ENCODE measurements at places on chromosomes 12 and 14.

DNA sequence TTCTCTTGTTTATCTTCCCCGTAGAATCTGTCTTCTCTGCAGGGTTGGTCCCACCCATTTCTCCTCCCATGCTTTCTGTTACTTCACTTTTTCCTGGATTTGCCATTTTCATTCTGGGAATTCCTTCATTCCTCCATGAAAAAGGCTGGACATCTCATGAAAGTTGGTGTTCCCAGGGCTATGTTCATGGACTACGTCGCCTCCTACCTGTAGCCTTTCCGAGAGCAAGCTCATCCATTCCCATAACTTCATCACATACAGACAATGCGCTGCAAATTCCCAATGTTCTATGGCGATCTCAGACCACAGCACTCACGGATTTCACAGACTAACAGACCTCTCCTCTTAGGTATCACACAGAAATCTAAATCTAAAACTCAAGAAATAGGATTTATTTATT is 217.1 kb downstream of the EXOC5 start:
- no peak overlapping the region for H3K4me3 ChIP-seq
- H3K27ac ChIP-seq = no peak overlapping the region
- no peaks in the 10 kb centered on the region for H3K36me3 ChIP-seq
- no peak for DNase-seq
- H3K4me1 ChIP-seq = no peaks in the 10 kb centered on the region

DNA sequence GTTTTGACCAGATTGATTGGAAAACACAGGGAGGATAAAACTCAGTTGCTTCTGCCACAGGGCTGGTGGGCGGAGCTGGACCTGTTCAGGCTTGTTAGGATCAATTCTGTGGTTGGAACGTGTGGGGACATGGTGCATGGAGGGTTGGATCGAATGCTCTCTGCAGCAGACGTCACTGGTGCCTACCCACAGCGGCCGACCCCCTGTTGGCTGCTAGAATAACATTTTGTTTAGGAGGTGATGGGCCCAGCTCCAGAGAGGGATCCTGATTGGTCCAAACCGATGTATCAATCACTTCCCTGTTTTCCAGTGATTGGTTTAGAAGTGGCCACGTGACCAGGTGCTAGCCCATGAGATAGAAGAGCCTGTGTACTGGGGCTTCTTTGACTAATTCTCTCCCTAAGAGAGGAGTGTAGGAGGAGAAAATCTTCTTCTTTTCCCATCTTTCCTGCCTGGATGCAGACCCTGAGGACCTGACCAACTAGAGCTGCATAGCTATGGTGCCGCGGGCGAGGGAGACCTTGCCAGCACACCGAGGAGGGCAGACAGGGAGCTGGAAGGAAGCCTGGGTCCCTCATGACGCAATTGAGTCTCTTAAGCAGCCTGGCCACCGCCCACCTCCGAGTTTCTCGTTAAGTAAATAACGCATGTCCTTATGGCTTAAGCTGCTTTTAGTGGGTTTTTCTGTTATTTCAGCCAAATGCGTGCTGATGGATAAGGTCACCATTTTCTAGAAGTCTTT is 163.5 kb downstream of the AACS start:
- peaks cover 13% of the 10 kb centered on the region for H3K27me3 ChIP-seq
- no peak overlapping the region for H3K4me3 ChIP-seq
- no peak overlapping the region for H3K27ac ChIP-seq
- H3K36me3 ChIP-seq = no peaks in the 10 kb centered on the region

DNA sequence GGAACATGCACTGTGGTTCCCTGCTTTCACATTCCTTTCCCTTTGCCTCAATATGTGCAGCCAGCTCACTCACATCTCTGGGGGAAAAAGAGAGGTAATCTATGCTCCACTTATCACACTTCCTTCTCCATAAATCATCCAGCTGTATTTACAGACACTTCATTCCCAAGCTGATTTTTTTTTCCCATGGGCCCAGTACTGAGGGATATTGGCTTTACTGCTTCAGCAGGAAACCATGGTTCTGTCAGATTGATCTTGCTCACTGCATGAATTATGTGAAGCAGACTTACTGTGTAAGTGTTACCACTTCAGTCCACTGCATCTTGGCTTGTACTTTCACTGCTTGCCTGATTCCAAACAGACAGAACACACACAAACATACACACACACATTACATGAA is 555.6 kb downstream of the CCER1 start:
- H3K4me3 ChIP-seq = no peak overlapping the region
- no peaks in the 10 kb centered on the region for H3K36me3 ChIP-seq
- H3K4me1 ChIP-seq = no peaks in the 10 kb centered on the region
- no peak for DNase-seq
- peaks cover 36% of the 10 kb centered on the region for H3K27me3 ChIP-seq

DNA sequence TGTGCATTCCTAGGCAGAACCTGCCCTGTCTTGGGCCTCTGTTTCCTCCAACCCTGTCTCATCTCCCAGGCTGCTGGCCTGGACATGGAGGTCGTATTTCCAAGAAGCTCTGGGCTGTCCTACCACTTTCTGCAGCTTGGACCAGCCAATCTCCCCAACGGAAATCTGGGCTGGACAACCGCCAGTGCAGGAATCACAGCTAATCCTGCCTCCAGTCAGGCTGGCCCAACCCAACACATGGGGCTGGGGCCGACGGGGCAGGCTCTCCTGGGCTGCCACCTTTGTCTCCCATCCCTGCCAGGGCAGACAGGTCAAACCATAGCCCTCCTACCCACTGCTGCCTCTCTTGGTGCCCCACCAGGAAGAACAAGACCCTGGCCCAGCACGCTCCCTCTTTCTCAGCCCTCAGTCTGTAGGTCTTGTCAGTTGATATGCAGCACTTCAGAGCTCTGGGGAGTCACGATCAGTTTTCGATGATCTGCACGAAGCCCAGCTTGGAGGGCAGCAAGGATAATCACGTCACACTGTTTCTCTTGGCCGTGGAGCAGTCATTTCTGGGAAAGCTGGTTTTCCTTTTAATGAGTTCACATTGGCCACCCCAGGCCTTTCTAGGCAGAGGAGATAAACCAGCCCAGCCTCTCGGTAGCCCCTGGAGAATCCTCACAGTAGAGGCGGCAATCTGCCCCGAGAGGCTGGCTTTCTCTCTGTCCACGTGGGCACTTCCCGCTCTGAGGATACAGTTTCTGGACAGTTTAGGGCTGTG is 195.2 kb upstream of the PRMT8 start:
- no peak for DNase-seq
- no peak overlapping the region for H3K27ac ChIP-seq
- H3K4me1 ChIP-seq = peaks cover 7% of the 10 kb centered on the region
- no peaks in the 10 kb centered on the region for H3K27me3 ChIP-seq
- no peaks in the 10 kb centered on the region for H3K36me3 ChIP-seq
- H3K4me3 ChIP-seq = no peak overlapping the region

- peaks cover 12% of the 10 kb centered on the region for H3K4me1 ChIP-seq
- H3K4me3 ChIP-seq = peak overlapping the region; percentile 85
- H3K27me3 ChIP-seq = peaks cover 5% of the 10 kb centered on the region
- H3K36me3 ChIP-seq = no peaks in the 10 kb centered on the region
- H3K27ac ChIP-seq = no peak overlapping the region
Measured at GRCh38 chr12:8913702-8914032, 642 bp upstream of the PHC1 start.

DNA sequence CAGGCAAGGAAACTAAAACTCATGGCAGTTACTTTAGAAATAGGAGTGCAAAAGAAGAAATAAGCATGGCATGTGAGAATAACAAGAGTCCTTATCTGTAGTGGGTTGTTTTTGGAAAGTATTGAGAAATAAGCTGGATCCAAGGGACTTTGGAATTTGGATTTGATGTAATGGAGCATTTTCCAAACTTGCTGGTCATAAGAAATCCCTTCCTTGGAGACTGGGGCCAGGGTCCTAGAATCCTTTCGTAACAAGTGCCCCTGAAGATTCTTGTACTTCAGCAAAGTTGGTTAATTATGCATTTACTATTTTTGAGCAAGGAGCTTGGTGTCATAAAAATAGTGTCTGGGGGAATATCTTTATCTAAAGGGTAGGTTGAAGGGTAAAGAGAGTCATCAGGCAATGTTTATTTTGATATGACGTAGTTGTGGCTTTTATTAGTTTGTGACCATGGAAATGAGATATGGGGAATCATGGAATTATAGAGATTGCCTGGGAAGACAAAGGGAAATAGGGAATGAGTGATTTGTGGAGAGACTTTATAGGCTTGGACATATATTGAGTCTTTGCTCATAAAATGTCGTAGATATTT is 53.9 kb downstream of the WNK1 start:
- no peak for DNase-seq
- no peaks in the 10 kb centered on the region for H3K36me3 ChIP-seq
- no peak overlapping the region for H3K4me3 ChIP-seq

DNA sequence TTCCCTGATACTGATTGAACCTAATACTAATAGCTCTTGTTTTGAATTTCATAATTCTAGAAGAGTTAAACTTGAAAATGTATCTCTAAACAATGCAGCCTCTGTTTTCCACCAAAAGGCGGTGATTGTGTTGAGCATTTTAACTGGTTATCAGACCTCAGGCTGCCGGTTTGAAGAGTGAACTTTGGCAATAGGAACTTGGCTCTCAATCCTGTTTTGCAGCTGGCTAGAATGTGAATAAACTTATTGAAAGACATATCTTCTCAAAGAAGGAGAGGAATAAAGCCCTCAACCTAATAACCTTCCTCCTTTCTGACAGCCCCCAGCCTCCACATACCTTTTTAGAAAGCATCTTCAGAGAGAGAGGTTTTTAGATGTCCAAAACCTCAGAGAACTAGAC is 105.4 kb downstream of the SRGAP1 start:
- H3K27ac ChIP-seq = no peak overlapping the region
- H3K27me3 ChIP-seq = no peaks in the 10 kb centered on the region
- no peak overlapping the region for H3K4me3 ChIP-seq
- peaks cover 10% of the 10 kb centered on the region for H3K4me1 ChIP-seq
- DNase-seq = no peak

DNA sequence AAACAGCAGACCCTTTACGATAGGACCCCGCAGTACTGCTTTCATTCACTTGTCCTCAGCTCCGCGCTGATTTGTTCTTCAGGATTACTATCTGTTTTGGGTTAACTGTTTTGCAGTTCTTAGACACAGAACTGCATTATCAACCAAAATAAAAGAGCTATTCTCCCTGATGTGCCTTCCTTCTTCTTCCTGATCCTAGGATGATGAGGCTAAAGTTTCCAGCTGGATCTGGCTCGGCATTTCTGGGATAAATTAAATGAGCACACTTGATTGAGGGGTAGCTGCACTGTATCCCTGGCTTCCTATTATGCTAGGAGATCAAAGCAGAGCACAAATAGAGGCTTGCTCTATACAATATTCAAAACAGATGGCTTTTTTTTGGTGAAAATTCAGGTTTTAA is 165.7 kb downstream of the FBXL14 start:
- no peaks in the 10 kb centered on the region for H3K27me3 ChIP-seq
- no peak overlapping the region for H3K4me3 ChIP-seq
- no peak overlapping the region for H3K27ac ChIP-seq
- DNase-seq = no peak
- H3K36me3 ChIP-seq = no peaks in the 10 kb centered on the region
- H3K4me1 ChIP-seq = no peaks in the 10 kb centered on the region

GRCh38 chr12:114403011-114403689 is 2.8 kb downstream of the TBX5 start:
- no peak overlapping the region for H3K27ac ChIP-seq
- no peak for DNase-seq
- H3K4me3 ChIP-seq = no peak overlapping the region
